ENCODE measurements at places on chromosomes 1 and 21.

DNA sequence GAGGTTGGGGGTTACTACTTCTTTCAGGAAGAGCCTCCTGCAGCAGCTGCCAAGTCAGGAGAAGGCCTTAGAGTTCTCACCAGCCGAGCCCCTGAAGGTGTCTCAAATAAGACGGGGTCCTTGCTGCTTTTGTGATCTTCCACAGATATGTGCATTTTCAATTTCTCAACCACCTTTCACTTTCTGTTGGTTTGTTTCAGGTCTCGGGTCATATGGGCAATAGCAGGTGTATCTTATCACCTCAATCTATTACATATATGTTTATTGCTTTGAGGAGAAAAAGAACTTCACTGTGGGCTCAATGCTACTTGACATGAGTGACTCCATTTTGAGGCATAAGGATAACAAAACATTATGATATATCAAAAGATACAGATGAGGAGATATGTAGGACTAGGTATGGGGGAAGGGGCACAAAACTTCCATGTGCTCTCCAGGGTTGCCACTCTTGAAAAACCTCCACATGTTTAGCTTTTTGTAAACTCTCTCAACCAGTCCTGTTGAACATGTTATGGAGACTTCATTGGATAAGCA, 1171.4 kb upstream of the ADGRL2 start:
- DNase-seq = no peak

DNA sequence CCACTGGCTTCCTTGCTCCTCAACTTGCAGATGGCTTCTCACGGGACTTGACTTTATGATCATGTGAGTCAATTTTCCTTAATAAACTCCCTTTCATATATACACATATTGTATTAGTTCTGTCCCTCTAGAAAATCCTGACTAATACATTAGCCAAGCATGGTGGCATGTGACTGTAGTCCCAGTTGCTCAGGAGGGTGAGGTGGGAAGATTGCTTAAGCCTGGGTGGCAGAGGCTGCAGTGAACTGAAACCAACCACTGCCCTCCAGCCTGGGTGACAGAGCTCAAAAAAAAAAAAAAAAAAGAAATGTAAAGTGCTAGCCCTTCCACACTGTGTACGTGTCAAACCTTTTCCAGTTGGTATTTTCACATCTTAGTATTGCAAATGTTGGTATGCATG, 857.0 kb downstream of the LTN1 start:
- no peak for DNase-seq

- no peak for DNase-seq
Observed at GRCh38 chr21:38989745-38990423, 184.2 kb downstream of the ETS2 start.

DNA sequence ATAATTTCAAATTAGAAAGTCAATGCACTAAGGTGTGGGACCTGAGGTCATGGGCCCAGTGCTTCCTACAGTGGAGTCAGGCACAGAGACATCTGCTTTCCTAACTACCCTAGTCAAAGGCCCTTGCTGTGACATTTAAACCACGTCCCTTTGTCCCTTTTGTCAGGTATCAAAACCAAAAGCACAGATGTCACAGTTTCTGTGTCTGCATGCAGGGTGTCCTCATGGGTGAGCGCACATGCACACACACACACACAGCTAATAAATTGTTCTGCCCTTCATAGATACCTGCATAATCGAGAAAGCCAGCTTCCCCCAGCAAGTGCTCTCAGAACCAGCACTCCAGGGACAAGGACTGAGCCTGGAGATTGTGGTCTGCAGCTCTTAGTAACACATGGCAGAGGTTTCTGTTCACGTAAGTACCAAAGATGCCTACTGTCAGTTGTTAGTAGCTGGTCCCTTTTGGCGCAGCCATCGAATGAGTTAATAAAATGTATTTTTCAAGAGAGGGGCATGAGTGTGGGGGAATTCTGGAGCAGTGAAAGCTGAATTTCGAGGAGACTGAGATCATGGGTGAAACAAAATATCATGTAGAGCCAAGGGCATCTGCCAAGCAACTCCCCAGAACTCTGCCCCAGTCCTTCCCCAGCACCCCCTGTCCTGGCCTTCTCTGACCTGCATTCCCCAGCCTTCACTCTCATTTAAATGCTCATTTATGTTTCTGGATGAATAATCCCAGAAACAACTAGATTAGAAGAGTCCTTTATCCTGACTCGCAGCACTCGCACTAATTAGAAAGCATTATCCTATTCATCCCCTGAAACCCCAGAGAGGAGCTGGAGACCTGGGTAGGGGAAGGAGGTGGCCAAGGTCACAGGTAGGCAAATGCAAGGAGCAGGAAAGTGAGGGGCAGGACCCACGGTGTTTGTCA, 25.5 kb downstream of the TNR start:
- DNase-seq = no peak

- peak; percentile 20 for DNase-seq
Observed at GRCh38 chr1:109239409-109240068, 9.8 kb upstream of the CELSR2 start.

DNA sequence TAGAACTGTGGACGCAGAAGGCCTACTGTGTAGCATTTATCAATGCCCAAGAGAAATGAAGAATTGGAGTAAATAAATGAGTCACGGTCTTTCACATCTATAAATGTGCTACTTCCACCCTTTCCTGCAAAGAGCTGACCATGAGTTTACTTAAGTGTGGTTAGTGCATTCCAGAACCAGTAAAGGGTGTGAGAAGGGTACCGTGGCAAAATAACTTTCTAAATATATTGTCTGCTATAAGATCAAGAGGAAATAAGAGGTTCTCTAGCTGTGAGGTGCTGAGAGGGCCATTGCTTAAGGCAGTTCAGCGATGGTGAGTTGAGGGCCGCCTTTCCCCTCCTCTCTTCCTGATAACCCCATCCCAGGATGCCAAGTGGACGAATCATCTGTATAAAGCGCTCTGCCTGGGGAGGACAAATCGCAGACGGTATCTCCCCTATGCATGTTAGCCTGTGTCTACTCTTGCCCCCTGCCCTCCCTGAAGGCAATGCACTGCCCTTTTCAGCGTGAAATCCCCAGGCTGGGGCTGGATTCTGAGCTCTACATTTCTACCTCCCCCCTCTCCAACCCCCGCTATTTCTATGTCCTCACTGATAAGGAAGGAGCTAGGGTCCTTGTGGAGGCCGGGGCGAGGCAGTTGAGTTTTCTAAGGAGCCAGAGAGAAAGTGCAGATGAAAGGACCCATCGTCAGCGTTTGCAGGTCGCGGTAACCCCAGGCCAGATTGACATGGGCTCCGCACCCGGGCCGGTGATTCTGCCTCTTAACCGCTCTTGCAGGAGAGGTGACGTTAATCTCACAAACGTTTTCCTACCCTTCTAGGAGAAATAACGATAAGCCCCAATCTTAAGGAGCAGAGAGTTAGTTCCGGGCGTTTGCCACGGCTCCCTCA, 1.5 kb upstream of the NCAM2 start:
- no peak for DNase-seq

- no peak for DNase-seq
Observed at GRCh38 chr1:99173900-99174299, 90.4 kb upstream of the PLPPR4 start.

DNA sequence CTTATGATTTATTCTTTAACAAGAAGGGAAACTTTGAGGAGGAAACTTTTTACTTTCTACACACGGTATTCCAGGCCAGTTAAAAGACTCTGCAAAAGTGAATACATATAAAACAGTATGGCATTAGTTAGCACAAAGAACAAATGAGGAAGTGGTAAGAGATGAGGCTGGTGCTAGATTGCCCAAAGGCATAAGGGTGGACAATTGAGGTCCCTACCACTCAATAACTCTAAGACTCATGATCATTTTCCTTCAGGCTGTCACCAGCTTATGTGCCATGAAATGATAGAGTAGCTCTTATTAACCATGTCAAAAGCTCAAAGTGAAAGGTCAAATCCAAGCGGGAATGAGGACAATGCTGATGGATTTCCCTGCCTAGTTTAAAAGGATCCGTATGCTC, 124.5 kb downstream of the TBX15 start:
- no peak for DNase-seq

- DNase-seq = no peak
Observed at GRCh38 chr1:66090859-66091457, 298.3 kb downstream of the PDE4B start.

DNA sequence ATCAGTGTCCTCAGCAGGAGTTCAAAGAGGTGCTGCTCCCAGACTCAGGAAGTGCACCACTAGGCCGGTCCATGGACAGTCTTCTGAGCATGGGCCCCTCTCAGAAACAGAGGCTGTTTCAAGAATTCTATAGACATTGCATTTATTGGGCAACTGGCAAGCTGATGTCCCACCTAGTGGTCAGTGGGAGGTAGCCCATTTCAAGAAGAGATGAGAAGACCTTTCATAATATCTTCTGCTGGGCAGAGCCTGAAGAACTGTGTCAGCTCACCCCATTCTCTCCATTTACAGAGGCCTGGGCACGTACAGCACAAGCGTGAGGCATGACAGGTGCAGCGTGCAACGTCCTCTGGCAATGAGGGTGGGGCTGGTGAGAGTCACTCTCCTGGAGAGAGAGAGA, 216.0 kb downstream of the DYRK1A start:
- peak; percentile 7 for DNase-seq

GRCh38 chr1:84755216-84755615, 65.0 kb upstream of the SSX2IP start:
- no peak for DNase-seq

DNA sequence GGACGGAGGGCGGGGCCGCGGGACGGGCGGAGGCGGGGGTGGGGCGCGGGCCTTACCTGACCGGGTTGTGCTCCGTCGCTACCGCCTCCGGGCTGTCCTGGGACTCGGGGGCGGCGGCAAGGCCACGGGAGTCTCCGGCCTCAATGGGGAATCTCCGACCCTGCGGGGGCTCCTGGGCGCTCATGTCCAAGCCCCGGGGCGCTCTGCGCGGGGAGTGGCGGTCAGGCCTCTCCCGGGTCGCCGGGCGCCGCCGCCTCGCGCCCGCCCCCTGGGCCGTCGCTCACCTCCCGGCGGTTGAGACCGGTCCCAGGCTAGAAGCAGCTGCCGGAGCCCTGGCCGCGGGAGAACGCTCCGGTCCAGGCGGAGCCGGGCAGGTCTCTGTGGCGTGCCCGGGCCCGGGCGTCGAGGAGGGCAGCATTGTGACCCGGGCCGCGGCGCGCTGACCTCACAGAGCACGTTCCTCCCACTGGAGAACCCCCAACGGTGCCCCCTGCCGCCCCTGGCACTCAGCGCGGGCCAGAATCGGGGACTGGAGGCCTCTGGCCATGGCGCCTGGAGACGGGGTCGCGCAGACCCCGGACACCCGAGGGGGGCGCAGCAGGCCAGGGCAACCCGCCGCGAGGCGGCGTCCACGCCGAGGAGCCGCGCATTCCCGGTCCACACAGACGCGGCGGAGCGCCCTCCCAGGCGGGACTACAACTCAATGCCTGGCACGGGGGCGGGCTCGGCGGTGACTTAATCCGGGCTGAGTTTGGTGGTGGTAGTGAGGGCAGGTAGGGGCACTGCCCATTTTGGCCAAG, 411 bp downstream of the FAM229A start:
- no peak for DNase-seq

DNA sequence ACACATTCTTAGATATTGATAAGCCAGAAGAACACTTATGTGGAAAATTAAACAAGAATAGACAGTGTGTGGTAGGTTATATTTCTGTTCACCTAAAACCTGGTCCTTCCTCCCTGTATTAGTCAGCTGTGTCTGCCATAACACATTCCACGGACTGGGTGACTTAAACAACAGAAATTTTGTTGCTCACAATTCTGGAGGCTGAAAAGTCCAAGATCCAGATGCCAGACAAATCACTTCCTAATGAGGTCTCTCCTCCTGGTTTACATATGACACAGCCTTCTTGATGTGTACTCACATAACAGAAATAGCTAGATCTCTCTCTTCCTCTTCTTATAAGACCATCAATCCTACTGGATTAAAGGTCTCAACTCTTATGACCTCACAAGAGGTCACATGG, 25.7 kb downstream of the JMJD4 start:
- no peak for DNase-seq

DNA sequence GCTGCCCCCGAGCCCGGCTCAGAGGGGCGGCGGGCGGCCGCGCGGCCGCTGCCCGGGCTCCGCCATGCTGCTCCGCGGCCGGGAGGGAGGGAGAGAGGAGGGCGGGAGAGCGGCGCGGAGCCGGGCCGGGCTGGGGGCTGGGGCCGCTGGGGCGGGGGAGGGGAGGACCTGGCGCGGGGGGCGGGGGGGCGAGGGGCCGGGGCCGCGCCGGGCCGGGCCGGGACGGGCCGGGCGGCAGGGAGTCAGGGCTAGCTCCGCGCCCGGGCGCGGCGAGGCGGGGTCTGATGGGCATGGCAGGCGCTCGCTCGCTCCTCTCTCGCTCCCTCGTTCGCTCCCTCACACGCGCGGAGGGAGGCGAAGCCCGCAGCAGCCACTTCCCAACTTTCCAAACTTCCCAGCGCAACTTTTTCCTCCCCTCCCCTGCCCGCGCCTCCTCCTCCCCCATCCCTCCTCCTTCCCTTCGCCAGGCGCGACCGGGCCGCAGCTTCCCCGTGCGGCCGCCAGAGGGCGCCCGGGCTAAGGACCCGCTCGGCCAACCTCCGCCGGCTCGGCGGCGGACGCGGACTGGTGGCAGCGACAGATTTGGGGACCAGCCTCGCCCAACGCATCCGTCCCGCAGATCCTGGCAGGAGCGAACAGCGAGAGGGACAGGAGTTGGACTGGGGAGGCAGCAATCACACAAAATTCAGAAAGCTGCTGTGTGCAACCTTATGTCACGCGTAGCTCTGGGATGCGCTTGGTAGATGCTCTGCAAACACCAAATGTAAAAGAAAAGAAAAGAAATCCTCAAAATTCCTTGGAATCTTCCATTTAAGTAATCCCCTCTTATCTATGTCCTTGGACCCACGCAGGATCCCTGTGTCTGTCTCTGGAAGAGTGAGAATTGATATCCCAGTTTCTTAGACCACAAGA, at the start of gene TRABD2B:
Gene TRABD2B, minus strand, starts transcription at position 97 of the 912 bp plus-strand sequence.
- DNase-seq = peak; percentile 50

DNA sequence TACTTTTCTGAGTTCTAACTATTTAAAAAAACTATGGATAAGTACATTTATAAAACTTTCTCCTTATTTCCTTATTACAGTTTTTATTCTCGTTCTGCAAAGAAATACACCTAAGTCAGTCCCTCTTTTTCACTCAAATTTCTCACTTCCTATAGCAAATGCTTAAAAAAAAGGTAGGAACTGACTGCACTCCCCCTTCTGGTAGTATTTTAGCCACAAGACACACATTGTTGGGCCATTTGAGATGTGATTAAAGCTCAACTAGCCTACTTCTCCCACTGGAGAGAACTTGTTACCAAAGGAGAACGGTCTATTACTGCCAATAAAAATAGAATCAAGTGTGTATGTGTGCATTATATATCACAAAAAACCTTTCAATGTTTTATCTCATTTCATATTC, 521.9 kb upstream of the PRMT6 start:
- no peak for DNase-seq

Data from CD4-positive, alpha-beta T cell treated with Interleukin-2 at 100 ng/mL for 4 hours (primary cell).